ENCODE measurements at places on chromosomes 11 and 22. TPM values are rescaled to one million over a fixed set of nuclear protein-coding genes. Genes with fewer than 3 reads are reported as not detected.

OR4A16 gene
- total RNA-seq = not detected

KCTD21 gene
- 10.9 TPM for total RNA-seq

TMEM258 gene
- total RNA-seq = 94.0 TPM

ZNF215 gene
- total RNA-seq = 2.4 TPM

DNA sequence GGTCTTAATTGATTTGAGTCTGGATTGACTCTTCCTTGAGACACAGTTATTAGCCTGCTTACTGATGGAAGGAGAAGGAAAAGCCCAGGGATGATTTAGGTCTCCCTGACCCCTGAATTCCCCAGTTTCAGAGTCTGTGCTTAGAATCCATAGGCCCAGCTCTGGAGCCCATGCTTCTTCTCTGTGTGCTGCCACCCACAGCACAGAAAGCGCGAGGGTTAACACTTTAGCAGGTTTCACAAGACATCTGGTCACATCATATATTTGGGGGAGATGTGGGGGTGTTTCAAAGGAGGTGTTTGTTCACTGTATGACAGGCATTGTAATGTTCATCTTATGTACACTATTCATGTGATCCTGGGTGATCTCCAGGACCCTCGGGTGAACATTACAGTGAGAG lies 107.0 kb downstream of the PPP6R3 start:
- H3K4me1 ChIP-seq = peaks cover 4% of the 10 kb centered on the region
- H3K36me3 ChIP-seq = peaks cover 91% of the 10 kb centered on the region
- no peak for DNase-seq
- H3K4me3 ChIP-seq = no peak overlapping the region
- H3K27me3 ChIP-seq = no peaks in the 10 kb centered on the region

- no peaks in the 10 kb centered on the region for H3K36me3 ChIP-seq
- H3K27me3 ChIP-seq = no peaks in the 10 kb centered on the region
- H3K4me3 ChIP-seq = no peak overlapping the region
- DNase-seq = no peak
- no peak overlapping the region for H3K27ac ChIP-seq
Measured at GRCh38 chr11:75029836-75030631, 41.3 kb downstream of the NEU3 start.

- H3K27me3 ChIP-seq = no peaks in the 10 kb centered on the region
- DNase-seq = no peak
- H3K4me3 ChIP-seq = no peak overlapping the region
- no peak overlapping the region for H3K27ac ChIP-seq
Measured at GRCh38 chr11:32344946-32345345, 90.4 kb downstream of the WT1 start.

- H3K4me1 ChIP-seq = peaks cover 6% of the 10 kb centered on the region
- no peaks in the 10 kb centered on the region for H3K36me3 ChIP-seq
- no peak overlapping the region for H3K27ac ChIP-seq
Measured at GRCh38 chr11:96748639-96749370, 359.0 kb downstream of the JRKL start.

DNA sequence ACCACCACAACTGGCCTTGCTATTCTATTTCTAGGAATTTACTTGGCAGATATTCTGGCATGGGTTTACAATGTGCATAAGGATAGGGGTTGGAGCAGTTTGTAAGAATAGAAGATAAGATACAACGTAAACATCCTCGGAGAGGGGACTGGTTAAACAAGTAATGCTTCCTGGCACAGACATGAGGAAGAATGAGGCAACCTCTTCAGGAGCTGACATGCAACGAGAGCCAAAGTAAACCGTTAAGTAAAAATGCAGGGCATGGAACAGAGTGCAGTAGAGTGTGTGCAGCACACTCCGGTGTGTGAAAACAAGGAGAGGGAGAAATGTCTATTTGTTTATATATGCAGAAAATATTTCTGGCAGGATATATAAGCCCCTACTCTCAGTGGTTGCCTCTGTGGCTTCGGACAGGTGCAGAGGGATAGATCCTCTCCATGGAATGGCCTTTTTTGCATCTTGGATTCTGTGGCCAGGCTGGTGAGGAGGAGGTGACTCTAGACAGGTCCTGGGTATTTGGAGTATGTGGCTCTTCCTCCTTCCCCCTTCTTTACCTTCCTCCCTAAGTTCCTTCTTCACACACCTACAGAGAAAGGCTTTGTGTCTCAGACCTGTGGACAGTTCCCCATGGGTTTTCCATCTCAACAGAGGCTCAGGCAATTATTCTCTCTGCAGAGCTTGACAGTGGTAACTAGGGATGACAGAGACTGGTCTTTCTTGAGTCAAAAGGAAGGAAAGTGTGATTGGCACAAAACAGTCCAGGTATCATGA lies 2.5 kb downstream of the RAB36 start:
- peaks cover 22% of the 10 kb centered on the region for H3K4me1 ChIP-seq
- no peaks in the 10 kb centered on the region for H3K27me3 ChIP-seq
- no peak overlapping the region for H3K4me3 ChIP-seq
- H3K27ac ChIP-seq = peak overlapping the region; percentile 24
- DNase-seq = no peak
- no peaks in the 10 kb centered on the region for H3K36me3 ChIP-seq

DNA sequence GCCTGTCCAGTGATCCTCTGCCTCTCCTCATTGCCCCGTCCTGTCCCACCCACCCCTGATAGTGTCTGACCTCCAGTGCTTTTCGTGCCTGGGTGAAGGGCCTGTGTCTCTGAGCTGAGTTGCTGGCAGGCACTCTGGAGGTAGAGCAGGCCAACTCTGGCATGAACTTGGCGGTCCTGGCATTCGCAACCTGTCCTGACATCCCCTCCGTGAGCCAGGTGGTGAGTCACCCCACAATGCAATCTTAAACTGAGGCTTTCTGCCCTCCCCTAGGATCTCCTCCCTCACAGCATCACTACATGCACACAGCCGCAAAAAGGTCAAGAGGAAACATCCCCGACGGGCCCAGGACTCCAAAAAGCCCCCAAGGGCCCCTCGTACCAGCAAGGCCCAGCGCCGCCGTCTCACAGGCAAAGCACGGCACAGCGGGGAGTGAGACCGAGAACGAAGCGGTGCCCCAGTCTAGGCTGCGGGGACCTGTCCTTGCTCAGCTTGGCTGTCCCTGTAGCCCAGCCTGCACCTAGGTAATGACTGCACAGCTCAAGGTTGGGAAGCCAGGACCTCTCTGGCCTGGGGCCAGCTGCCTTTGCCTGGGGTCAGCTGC lies 4.9 kb downstream of the NOL12 start:
- H3K4me1 ChIP-seq = peaks cover 13% of the 10 kb centered on the region
- no peak overlapping the region for H3K4me3 ChIP-seq
- H3K27me3 ChIP-seq = no peaks in the 10 kb centered on the region
- no peak for DNase-seq

- no peaks in the 10 kb centered on the region for H3K4me1 ChIP-seq
- no peak overlapping the region for H3K27ac ChIP-seq
- H3K27me3 ChIP-seq = peaks cover 15% of the 10 kb centered on the region
- DNase-seq = no peak
Measured at GRCh38 chr11:70462818-70463477, 64.6 kb downstream of the CTTN start.

DNA sequence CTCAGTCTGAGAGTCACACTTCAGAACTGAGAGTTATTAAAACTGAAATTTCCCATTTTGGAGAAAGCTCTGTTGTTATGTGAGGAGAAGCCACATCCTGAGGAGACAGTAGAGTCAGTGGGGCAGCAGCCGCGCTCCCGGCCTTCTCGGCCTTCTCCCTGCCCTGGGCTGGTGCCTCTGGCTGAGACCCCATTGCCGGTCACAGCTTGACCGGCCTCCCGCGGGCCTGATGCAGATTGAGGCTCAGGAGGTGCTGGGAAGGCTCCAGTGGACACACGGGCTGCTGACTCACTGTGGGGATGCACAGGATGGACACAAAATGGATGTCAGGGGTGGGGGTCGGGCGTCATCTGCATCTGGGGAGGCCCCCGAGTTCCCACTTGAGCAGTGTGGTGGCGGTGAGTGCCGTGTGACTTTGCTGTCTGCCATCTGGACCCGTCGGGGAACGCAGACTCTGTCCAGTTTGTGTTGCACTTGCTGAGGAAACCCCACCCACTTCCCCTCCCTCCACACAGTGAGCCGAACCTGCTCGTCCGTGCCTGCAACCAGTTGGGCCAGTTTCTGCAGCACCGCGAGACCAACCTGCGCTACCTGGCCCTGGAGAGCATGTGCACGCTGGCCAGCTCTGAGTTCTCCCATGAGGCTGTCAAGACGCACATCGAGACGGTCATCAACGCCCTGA lies 50.1 kb downstream of the MUC6 start:
- H3K4me1 ChIP-seq = peaks cover 6% of the 10 kb centered on the region
- H3K4me3 ChIP-seq = no peak overlapping the region
- peaks cover 82% of the 10 kb centered on the region for H3K36me3 ChIP-seq
- no peaks in the 10 kb centered on the region for H3K27me3 ChIP-seq

GRCh38 chr11:132504501-132505041 lies 1027.7 kb downstream of the OPCML start:
- H3K27ac ChIP-seq = no peak overlapping the region
- H3K4me1 ChIP-seq = no peaks in the 10 kb centered on the region

DNA sequence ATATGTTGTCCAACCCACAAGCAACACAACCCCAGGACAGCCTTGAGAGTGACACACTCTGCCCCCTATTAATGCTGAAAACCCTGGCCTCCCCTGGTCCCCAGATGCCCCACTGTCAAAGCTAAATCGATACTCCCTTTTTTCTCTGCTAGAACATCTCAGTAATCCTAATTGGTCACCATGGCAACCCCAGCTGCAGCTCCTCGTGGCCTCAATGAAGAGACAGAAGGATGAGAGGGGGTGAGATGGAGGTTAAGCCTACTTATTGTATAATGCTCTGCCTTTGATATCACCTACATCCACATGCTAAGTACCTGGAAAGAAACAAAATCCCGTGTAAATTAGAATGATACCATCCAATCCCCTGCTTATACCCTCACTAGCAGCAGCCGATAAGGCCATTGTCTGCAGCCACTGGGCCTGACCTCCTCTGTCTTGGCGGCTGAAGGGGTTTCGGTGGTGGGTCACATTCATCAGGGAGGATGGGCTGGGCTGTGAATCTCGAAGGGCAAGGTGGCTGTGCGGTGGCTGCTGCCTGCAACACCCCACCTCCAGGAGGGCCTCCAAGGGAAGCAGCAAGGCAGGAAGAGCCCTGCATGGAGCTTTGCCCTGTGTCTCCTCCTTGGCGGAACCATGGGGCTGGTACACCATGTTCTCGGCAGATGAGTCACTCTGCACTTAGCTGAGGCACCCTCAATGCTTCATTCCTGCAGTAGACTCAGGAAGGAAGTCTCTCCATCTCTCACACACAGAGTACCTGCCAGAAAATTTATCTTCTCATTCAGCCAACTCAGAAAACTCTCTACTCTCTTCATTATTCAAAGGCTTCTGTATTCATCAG lies 399.5 kb downstream of the BUD13 start:
- no peak overlapping the region for H3K27ac ChIP-seq
- no peaks in the 10 kb centered on the region for H3K4me1 ChIP-seq
- DNase-seq = no peak
- H3K4me3 ChIP-seq = no peak overlapping the region
- H3K27me3 ChIP-seq = no peaks in the 10 kb centered on the region
- H3K36me3 ChIP-seq = no peaks in the 10 kb centered on the region

GRCh38 chr11:112469376-112469775 lies 208.7 kb upstream of the PLET1 start:
- no peaks in the 10 kb centered on the region for H3K27me3 ChIP-seq
- no peaks in the 10 kb centered on the region for H3K36me3 ChIP-seq
- no peaks in the 10 kb centered on the region for H3K4me1 ChIP-seq
- no peak overlapping the region for H3K4me3 ChIP-seq
- no peak overlapping the region for H3K27ac ChIP-seq
- DNase-seq = no peak

GRCh38 chr11:131867457-131868257 lies 497.2 kb downstream of the NTM start:
- no peaks in the 10 kb centered on the region for H3K36me3 ChIP-seq
- no peak overlapping the region for H3K27ac ChIP-seq
- no peaks in the 10 kb centered on the region for H3K27me3 ChIP-seq
- H3K4me3 ChIP-seq = no peak overlapping the region
- H3K4me1 ChIP-seq = no peaks in the 10 kb centered on the region

DNA sequence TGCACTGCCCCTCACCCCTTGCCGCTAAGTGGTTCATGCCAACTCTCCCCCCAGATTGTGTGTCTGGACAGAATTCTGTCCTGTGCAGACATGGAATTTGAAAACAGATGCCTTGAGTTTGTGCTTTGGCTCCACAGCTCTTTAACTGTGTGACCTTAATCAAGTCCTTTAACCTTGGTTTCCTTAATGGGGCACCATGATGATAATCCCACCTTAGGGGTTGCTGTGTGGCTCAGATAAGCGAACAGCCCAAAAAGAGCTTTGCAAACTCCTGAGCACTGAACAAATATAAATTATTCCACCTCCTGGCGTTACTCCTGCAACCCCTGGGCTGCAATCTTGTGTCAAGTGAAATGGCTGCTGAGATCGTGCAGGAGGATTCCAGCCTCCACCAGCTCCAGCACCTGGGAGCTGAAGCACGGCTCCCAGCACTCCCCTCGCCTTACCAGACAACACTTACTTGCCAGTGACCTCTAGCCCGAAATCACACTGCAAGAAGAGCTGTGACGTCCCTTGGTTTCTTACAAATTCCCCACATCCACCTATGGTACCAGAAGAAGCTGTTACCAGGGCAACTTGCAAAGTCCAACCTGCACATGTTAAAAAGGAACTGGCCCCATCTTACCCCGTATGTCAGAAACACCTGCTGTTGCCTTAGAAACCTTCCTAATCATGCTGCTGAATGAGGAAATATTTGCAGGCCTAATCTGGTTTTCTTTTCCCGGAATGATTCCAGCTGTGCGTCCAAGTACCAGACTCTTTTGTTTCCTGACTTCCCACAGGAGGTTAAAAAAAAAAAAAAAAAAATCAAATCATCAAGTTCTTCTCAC lies 13.2 kb downstream of the VPS37C start:
- DNase-seq = peak; percentile 17
- H3K27ac ChIP-seq = no peak overlapping the region
- no peak overlapping the region for H3K4me3 ChIP-seq
- H3K36me3 ChIP-seq = no peaks in the 10 kb centered on the region
- H3K27me3 ChIP-seq = no peaks in the 10 kb centered on the region

DNA sequence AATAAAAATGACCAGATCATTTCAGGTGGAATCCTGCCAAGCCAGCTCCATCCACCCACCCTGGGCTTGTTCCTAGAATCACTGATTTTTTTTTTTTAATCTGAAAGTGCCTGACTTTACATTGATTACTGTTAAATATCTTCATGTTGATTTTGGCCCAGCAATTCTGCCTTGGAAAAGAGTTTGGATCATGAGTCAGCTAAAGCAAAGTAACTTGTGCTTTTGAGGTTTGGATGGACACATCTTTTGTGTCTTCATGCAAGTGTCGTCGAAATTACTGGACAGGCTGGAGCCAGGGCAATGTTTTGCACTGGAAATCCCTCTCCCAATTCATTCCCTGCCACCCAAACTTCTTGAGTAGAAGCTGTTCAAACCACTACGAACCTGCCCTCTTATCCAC lies 164.0 kb upstream of the SYT13 start:
- H3K27me3 ChIP-seq = no peaks in the 10 kb centered on the region
- H3K36me3 ChIP-seq = no peaks in the 10 kb centered on the region
- no peak overlapping the region for H3K27ac ChIP-seq

All from upper lobe of right lung (tissue), 1 donor.